Retinal pigment epithelial cell (primary cell): ENCODE measurements at places on chromosomes 3 and 15.

DNA sequence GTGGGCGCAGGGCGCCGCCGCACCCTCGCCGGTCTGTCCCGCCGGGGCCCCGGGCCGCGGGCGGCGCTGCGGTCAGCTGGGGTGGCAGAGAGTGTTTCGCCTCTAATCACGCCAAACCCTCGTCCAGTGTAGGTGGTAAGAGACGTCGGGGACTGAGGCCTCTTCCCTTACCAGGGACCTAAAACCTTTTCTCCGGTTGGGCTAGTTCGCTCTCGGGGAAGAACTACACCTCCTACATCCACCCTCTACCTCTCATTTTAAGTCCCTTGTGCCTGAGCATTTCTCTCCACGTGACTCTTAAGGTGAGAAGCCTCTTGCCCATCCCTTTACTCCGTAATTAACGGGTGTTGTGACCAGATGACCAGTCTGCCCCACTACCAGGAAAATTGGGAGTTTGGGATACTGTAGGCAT lies 520 bp downstream of the TMEM42 start:
- no peak for DNase-seq

- DNase-seq: no peak
Measured at GRCh38 chr3:21747376-21747775, 3.6 kb downstream of the ZNF385D start.

DNA sequence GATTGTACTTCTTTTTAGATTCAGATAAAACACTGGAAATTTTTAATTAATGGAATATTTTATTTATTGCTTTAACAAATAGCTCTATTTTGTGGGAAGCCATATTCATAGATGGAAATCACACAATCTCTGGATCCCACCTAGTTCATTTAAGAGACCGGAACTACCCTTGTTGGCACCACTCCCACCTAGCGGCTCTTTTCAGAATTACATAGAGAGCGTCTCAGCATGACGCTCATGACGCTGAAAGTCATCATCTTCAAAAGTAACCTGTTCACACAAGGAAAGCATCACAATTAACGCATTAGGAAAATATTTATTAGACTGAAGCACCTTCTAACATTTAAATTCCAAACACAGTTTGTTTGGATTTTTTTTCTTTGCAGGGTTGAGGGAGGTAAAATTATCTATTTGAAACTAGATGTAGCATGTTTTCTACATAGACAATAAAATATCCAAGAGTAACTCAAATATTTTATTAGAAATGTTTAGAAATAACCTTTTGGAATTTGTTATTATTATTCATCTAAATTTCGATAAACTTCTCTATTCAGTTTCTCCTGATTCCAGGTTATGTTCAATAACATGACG lies 214.9 kb upstream of the ARRDC4 start:
- DNase-seq: no peak

DNA sequence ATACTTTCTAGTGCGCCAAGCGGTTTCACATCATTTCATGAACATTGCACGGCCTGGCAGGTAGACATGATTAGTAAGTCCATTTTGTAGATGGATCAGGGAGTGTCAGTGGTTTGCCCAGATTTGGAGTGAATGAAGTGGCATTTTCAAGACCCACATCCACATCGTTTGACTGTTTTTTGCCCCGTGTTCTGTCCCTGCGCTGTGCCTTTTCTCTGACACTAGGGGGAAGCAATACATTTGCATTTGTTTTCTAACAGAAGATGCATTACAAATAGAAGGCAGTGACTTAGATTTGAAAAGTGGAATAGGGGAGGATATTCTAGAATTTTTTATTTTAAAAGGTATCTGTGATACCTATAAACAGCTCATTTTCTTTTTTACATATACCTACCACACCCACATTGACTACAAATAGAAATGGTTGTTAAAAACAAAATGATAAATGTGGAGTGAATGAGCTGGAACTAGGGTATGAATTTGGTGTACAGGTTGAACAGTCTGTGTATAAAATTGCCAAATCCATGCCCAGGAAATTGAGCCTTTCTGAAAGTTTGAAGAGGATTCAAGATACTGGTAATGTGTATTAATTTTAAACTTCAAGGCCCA lies 98.0 kb downstream of the USP13 start:
- no peak for DNase-seq

DNA sequence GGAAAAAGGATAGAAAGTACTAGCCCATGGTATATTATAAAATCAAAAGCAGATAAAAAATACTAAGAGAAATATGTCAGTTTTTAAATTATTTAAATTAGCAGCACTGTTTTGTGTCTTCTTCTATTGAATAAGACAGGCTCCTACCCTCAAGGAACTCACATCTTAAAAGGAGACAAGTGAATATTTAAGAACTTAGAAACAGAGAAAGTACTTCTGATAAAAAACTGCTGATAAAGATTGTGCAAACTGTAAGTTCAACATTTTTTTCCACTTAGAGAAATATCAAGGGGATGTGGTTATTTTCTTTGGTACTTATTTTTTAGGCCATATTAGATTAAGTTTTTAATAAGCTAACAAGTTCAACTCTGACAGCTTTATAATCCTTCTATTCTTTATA lies 3.0 kb upstream of the ANKRD28 start:
- no peak for DNase-seq

- DNase-seq: no peak
Measured at GRCh38 chr15:62647843-62648505, 394.6 kb upstream of the TPM1 start.

GRCh38 chr15:99123713-99124451 lies 19.0 kb downstream of the SYNM start:
- peak; percentile 99 for DNase-seq

GRCh38 chr15:42994546-42994945 lies 74.0 kb upstream of the TTBK2 start:
- DNase-seq: peak; percentile 1

DNA sequence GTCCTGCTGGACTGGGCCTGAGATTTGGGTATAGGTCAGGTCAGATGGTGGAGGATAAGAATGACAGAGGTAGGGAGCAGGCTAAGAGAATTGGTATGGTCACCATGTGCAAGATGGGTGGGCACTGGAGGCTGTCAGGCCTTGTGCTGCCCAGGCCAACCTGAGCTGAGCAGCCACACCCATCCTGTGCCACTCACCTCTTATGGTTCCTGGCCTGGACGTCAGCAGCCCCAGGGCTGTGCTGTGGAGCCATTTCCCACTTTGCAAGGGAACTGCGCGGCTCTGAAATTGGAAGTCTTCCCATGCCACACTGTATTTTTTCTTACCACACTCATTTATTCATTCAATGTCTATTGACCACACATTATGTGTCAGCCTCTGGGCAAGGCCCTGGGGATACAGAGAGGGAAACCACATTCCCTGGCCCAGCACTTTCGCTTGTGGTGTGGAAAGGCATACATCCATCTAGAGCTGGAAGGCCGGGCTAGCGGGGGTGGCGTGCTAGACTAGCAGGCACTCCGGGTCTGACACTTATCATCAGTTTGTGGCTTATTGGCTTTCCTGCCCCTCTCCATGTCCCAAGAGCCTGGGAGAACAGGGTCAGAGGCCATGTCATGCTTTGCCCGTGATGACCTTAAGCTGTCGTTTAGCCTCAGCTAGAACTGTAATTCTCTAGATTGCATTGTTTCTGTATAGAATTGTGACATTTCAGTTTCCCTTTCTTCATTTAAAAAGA lies 51.1 kb upstream of the POLG start:
- no peak for DNase-seq

- DNase-seq: no peak
Measured at GRCh38 chr15:81261172-81261811, 62.6 kb downstream of the STARD5 start.

DNA sequence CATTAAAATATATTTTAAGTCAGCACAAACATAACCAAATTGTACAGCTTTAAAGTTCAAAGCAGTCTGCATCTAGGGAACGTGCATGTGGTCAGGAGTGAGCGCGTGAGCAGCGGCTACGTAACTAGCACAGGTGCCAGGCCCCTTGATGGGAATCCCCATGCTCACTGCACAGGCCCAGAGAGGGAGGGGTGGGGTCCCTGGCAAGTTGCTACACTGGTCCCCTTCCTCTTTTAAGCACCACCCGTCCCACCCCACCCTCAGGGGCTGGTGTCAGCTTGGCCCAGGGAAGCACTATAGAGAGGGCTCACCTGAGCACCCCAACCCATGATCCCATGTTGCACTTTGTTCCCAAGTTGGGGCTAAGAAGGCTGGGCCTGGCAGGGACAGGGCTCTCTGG lies 835 bp upstream of the GMPPB start:
- DNase-seq: no peak

DNA sequence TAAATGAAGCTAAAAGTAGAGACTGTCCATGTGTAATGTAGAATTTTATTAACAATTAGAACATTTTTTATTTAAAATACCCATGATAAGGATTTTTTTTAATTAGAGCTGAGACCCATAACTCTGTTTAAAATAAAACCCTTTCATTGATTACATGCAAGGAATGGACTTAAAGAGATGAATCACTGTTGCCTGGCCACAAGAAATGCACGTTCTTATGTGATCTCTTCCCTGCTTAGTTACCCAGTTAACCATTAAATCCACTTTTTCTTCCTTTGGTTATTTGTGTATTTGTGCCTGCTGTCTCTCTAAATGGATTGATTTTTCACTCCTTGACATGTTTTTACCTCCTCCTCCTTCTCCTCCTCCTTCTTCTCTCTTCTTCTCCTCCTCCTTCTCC lies 83.3 kb upstream of the SLITRK3 start:
- no peak for DNase-seq

GRCh38 chr3:157129803-157130466 lies 30.0 kb downstream of the CCNL1 start:
- DNase-seq: peak; percentile 80
